ENCODE measurements at places on chromosomes 16 and 17.

- DNase-seq, result peak; percentile 64
Observed at GRCh38 chr16:89489040-89489897, 1.1 kb downstream of the ANKRD11 start.

GRCh38 chr17:83196366-83196765, 117.0 kb downstream of the METRNL start:
- DNase-seq, result no peak

DNA sequence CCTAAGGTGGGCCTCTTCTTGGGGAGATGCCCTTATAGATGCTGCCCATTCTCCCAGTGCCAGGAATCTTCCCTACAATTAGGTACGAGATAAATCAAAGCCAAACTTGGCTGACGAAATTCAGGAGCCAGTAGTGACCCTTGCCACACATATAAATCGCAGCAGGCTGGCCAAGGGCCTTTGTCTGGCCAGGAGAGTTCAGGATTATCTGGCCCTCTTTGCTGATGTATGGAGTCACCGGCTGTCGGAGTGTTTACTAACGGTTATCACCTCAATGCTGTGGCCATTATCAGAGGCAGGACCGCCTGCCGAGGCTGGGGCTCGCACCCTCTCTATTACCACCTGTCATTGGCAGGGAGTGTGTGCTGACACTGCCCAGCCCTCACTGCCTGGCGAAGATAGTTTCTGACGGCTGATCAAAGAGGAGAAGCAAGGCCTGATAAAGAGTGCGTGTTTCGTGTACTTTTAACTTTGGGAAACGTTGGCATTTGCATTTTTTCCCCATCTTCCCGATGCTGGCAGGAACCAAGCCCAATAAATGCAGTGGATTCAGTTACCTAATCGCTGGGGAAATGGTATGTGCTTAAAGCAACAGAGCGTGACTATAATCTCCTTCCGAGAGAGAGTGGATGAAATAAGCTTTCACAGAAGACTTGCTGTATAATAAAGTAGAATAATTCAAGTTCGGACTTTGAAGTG, 32.8 kb upstream of the TBX2 start:
- DNase-seq, result no peak

GRCh38 chr17:77478899-77479298, 338.1 kb downstream of the SEC14L1 start:
- no peak for DNase-seq

- no peak for DNase-seq
Observed at GRCh38 chr17:77116371-77116860, 24.4 kb upstream of the SEC14L1 start.

DNA sequence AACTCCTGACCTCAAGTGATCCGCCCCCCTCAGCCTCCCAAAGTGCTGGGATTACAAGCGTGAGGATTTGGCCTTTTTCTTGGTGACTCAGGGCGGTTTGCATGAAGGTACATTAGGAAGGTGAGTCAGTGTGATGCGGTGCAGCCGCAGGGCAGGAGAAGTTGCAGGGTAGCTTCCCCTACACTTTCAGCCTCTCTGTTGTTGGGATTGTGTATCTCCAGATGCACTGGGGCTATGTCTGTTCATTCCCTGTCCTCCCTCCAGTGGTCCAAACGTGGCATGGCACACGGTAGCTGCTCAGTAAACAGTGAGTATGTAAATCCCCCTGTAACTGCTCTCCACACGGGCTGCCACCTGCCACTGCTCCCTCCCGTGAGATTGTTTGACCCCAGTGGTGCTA, 109.1 kb upstream of the CDC42EP4 start:
- DNase-seq, result no peak

GRCh38 chr17:75267153-75267410, 3.9 kb downstream of the MIF4GD start:
- DNase-seq, result no peak

DNA sequence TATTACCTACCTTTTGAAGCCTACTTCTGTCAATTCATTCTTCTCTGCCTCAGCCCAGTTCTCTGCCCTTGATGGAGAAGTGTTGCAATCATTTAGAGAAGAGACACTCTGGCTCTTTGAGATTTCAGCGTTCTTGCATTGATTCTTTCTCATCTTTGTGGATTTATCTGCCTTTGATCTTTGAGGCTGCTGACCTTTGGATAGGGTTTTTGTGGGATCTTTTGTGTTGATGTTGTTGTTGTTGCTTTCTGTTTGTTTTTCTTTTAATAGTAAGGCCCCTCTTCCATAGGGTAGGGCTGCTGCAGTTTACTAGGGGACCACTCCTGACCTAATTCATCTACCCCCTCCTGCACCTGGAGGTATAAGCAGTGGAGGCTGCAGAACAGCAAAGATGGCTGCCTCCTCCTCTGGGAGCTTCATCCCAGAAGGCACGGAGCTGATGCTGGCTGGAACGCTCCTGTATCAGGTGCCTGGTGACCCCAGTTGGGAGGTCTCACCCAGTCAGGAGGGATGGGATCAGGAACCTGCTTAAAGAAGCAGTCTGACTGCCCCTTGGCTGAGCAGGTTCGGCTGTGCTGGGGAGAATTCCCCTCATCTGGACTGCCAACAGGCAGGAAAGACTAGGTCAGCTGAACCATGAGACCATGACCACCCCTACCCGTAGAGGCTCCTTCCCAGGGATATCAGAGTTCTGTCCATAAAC, 28.0 kb downstream of the NFATC3 start:
- no peak for DNase-seq

DNA sequence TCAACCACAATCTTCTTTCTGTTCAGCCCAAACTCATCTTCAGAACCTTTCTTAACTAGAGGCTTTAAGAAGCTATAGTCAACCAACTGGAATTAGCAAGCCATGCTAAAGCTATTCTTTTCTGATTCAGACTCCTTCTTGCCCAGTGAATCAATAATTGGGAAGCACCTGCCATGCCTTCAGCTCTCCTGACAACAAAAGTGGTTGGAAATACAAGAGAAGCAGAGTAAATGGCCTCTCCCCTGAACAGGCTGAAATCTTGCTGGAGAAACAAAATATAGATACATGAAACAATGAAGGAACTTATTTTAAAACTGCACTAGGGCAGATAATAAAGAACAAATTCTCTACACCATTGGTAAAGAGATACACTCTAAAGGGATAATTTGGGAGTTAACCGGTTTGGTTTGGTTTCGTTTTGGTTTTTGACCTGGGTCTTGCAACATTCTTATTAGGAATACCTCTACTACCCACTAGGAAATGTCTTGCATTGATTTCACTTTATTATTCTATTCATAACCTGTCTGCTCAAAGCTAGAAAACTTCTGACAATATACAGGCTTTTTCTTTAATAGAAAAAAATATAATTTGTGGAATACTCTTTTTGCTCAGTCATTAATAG, 173.6 kb upstream of the DYNLRB2 start:
- no peak for DNase-seq

GRCh38 chr17:6570731-6571451, 14.5 kb upstream of the PITPNM3 start:
- no peak for DNase-seq

DNA sequence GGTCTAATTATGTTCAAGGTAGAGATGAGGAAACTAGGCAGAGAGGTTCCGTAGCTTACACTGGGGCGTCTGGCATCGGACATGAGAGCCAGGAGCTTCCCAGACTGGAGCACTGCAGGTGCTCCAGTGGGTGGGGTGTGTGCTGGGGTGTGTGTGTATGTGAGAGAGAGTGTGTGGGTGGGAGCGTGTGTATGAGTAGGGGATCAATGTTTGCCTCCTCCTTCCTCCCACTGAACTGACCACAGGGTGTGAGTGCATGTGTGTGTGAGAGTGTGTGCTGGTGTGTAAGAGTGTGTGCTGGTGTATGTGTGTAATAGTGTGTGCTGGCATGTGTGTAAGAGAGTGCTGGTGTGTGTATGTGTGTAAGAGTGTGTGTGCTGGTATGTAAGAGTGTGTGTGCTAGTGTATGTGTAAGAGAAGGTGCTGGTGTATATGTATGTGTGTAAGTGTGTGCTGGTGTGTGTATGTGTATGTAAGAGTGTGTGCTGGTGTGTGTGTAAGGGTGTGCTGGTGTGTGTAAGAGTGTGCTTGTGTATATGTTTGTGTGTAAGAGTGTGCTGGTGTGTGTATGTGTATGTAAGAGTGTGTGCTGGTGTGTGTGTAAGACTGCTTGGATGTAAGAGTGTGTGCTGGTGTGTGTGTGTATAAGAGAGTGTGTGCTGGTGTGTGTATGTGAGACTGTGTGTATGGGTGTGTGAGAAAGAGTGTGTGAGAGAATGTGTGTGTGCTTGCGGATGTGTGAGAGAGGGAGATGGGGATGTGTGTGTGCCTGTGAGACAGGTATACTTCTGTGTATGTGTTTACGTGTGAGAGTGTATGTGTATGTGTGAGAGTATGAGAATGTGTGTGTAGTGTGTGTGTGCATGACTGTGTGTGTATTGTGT, 139.9 kb downstream of the MRM1 start:
- DNase-seq, result no peak

GRCh38 chr17:76200354-76200753, 39.9 kb downstream of the RNF157 start:
- no peak for DNase-seq

DNA sequence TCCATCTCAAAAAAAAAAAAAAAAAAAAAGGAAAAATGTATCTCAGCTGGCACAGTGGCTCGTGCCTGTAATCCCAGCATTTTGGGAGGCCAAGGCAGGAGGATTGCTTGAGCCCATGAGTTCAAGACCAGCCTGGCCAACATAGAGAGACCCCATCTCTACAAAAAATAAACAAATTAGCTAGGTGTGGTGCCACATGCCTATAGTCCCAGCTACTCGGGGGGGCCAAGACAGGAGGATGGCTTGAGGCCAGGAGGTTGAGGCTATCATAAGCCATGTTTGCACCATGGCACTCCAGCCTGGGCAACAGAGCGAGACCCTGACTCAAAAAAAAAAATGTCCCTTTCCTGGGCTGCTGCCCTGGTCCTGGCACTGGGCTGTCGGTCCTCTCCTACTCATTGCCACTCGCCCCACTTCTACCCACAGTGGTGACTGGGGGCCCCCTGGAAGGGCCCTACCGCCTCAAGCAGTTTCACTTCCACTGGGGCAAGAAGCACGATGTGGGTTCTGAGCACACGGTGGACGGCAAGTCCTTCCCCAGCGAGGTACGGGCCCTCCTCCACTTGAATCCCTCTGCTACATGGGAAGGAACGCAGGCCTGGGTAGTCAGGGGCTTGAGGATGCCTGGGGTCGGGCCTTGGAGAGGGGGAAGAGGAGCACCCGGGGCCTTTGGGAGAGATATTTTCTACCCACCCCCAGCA, 6.1 kb downstream of the CA7 start:
- no peak for DNase-seq

DNA sequence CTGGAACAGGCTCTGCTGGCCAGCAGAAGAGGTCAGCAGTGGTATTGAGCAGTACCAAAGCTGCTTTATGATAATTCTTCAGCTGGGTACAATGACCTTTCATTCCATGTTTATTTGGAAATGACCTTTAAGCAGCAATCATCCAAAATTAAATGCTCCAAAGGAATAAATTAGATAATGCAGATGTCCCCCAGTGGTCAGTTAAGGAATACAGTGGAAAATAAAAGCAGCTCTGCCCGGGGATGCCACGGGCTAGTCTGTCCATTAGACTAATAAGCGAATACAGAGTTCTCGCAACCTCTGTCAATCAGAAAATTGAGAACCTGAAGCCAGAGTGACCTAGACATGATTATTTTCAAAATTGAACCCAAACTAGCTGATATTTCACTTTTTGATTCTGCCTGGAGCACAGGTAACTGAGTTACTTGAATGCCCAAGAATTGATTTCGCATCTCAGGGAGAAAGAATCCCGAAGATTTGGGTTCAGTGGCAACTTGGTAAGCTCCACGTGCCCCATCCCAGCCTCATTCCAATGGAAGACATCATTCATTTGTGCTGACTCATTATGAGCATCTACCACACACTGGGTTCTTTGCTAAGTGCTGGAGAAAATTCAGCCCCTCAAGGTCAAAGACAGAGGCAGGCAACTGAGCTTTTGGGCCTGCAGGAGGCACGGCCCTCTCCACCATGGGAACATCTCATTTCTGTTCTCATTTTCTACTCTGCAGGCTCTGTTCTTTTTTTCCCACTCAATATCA, 34.4 kb upstream of the SLC39A11 start:
- DNase-seq, result no peak

- no peak for DNase-seq
Observed at GRCh38 chr16:74902161-74902560, 82.8 kb downstream of the WDR59 start.

DNA sequence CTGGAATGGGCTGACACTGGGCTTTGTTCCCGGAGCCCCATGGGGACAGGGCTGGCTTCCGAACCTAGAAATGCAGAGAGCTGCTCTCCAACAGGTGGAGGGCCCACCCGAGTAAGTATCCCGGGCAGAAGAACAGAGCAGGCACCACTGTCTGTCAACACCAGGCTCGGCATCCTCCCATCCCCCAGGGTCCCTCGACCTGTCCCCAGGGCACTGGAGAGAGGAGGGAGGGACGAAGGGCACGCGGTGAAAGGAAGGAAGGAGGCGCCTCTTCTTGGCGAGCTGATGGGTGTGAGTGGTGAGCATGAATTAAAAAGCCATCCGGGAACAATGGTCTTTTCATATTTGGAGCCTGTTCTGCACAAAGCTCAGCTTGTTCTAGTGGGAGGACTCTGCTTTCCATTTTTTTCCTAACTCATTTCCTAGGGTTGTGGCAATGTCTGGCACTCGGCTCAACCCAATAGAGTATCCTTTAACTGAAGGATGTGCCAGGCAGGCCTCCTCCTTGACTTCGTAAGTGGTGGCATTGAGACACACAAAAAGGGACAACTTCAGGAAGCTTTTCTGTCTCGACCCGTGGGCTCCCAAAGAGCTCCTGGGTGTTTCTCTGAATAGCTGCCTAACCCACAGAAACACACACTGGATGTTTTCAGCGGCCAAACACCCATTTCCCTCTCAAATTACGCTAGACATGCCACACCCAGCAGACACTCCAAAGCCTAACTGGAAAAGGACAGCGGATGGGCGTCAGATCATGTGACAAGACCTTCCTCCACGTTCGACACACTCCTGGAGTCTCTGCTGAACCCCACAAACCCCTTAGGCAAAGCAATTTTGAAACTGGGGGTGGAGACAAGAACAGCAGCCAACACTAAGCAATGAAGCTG, 47.7 kb downstream of the ZFHX3 start:
- DNase-seq, result no peak

GRCh38 chr17:61354895-61355874, 44.5 kb upstream of the TBX2 start:
- DNase-seq, result no peak

- no peak for DNase-seq
Observed at GRCh38 chr17:9729735-9730420, 61.5 kb downstream of the DHRS7C start.

- DNase-seq, result no peak
Observed at GRCh38 chr17:77504652-77505155, 363.9 kb downstream of the SEC14L1 start.

DNA sequence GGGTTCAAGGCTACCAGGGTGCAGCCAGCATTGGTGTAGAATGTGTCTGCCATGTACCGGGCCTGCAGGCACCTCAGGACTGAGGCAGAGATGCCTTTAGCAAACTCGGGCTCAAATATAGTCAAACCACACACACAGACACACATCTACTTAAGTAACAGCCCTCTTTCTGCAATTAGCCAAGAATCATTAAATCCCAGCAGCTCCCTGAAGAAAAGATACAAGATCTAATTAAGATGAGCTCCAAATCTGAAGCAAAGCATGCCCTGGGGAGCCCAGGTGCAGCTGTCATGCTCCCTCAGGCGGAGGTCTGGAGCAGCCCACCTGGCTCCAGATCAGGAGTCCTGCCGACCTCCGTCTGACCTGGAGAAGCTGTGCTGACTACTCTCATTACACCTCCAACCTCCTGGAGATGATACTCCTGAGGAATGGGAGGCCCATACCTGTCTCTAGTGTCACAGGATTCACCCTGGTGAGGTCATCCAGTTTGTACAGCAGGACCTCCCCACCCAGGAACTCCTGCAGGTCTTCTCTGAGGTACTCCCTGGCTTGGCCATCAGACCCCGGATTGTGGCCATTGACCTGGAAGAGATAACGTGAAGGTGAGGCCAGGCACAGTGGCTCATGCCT, 6.9 kb downstream of the MYO19 start:
- no peak for DNase-seq

Measured in stimulated activated CD8-positive, alpha-beta memory T cell treated with anti-CD3 and anti-CD28 coated beads, Interleukin-7, amount 100 ng/mL, for 48 hours (primary cell).